ENCODE measurements at places on chromosomes 13 and 19.

DNA sequence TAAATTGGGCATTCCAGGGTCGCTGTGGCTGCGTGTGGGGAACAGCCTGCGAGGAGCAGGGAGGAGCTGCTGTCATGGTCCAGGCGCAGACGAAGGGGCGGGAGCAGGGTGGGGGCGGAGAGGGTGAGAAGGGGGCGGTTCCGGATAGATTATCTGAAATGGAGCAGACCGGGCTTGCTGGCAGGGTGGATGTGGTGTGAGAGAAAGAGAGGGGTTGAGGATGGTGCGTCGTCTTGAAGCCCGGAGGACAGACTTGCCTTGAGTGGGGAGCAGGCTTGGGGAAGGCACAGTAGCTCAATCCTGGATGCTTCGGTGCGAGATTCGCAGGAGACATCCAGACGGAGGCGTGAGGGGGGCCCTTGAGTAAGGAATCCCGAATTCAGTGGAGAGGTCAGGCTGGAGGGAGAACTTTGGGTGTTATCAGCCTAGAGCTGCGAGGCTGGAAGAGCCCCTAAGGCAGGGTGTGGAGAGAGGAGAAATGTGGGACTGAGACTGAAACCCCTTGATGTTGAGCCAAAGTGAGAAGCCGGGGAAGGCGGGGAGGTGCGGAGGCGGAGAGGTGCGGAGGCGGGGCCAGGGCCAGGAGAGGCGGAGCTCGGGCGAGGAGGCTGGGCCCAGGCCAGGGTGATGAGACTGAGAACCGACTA, 40.6 kb downstream of the DPF1 start:
- DNase-seq, result no peak

DNA sequence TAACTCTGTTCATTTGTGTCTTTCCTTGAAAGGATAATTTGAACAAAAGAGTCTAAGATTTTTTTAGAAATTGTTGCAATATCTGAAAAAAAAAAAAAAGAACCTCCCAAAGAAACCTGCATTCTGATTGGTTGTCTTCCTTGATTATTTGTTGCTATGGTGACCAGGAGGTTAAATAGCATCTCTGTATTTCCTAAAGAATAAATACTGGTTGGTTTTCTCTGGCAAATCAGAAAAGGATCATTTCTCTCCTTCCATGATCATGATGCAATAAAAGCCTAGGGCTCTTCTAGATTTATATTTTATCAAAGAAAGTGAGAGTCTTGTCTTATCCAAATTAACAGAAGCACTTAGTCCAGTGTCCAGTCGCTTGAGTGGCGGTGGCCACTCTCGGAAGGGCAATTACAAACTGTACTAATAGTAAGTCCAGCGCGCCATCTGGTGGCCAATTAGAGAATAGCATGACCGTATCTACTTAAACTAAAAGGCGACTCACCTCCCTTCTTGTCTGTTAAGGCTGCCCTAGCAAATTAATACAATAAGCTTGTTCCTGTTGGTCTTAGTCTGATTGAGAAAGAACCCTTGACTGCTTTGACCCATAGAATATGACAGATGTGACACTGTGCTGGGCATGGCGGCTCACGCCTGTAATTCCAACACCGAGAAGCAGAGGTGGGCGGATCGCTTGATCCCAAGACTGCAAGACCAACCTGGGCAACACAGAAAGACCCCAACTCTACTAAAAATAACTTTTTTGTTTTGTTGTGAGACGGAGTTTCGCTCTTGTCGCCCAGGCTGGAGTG, 47.0 kb upstream of the PNMA8B start:
- DNase-seq, result peak; percentile 65

GRCh38 chr19:4399812-4400134, 574 bp downstream of the SH3GL1 start:
- no peak for DNase-seq

- DNase-seq, result peak; percentile 55
Observed at GRCh38 chr19:10421240-10422045, 1.1 kb downstream of the PDE4A start.

- no peak for DNase-seq
Observed at GRCh38 chr13:27279506-27279905, 8.9 kb downstream of the RASL11A start.

GRCh38 chr19:5960005-5961001, 17.6 kb downstream of the RANBP3 start:
- DNase-seq, result no peak

DNA sequence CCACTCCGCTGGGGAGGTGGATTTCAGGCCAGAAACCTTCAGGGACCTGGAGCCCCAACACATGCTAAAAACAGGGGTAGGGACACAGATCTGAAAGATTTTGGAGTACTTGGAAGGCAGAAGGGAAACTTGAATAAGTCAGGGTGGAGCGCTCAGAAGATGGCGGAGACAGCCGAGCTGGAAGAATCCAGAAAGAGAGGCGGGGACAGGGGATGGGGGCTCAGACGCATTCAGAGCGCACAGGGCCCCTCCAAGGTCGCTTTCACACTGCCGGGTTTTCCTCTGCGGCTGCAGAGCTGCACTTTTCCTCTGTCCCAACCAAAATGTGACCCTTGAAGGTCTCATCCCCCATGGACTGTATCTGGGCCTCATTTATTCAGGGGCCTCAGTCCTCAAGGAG, 56.9 kb downstream of the ERICH4 start:
- DNase-seq, result no peak

DNA sequence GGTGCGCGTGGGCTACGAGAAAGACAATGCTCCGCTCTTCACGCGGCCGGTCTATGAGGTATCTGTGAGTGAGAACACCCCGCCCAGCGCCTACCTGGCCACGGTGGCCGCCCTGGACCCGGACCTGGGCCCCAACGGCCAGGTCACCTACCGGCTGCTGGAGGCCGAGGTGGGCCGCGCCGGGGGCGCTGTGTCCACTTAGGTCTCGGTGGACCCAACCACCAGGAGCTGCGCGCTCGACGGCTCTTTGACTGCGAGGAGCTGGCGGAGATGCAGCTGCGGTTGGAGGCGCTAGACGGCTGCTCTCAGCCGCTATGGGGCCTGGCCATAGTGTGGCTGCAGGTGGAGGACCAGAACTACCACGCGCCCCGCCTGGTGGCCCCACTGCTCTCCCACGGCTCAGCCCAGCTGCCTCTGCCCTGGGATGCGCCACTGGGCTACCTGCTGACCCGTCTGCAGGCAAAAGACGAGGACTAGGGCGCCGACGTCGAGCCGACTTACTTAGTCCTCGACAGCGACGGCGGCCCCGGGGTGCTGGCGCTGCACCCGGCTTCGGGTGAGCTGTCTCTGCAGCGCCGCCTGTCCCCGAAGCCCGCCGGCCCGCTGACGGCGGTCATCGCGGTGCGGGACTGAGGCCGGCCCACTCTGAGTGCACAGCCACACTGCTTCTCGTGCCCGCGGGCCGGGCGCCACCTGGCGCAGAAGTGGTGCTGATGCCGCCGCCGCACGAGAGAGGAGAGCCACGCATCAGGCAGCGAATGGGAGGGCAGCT, 173.0 kb downstream of the OLFM4 start:
- DNase-seq, result no peak

DNA sequence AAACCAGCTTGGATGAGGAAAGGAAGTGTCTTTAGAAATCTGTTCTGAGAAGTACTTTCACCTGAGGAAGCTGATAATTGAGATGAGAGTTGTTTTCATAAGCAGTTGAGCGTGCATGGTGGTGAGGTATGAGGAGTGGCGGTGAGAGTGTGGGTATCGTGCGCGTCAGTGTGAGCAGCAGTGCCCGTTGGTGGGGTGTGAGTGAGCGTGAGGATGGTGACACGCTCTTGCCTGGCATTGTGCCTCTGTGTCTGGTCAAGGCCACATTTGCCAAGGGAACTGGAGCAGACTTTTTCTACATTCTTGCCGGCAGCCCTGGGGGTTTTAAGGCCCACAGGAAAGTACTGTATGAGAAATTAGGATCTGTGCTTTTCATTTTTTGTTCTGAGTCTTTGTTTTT, 36.5 kb upstream of the TEX29 start:
- no peak for DNase-seq

GRCh38 chr19:47735131-47735530, 10.2 kb upstream of the NOP53 start:
- no peak for DNase-seq

DNA sequence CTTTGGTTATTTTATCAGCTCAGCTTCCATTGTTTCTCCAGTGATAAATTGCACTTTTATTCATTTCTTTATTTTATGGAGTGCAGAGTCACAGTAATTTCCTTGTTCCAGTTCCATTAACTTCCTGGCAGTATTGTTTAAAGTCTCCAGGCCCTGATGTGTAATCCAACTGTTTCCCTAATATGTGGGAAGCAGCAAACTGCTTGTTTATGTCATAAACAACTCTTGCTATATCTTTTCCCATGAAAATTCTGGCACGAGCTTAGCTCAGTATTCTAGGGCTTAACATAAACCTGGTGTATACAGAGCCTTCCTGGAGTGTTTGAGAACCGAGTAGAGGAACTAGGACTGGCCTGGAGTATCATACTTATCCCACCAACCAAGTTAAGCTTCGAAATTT, 83.5 kb upstream of the ARGLU1 start:
- no peak for DNase-seq

DNA sequence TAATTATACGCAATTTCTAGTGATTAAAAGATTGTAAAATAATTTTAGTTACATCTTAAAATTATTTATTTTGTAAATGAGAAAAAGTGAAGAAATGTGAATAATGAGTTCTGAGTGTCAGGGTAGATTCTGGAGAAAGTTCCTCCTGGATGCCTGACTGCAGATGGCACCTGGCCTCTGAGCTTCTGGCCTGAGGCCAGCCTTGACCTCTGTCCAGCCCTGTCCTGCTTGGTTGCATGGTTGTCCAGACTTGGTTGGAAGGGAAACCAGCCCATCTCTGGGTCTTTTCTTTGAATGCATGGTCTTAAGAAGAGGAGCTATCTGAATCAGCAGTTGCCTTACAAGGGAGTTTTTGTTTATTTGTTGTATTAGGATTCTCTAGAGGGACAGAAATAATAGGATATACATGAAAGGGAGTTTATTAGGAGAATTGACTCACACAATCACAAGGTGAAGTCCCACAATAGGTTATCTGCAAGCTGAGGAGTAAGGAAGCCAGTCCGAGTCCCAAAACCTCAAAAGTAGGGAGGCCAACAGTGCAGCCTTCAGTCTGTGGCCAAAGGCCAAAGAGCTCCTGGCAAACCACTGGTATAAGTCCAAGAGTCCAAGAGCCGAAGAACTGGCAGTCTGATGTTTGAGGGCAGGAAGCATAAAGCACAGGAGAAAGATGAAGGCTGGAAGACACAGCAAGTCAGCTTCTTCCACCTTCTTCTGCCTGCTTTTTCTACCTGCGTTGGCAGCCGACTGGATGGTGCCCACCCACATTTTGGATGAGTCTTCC, 385.8 kb downstream of the ZNF536 start:
- DNase-seq, result no peak
